ENCODE measurements at places on chromosomes 3 and 15.

DNA sequence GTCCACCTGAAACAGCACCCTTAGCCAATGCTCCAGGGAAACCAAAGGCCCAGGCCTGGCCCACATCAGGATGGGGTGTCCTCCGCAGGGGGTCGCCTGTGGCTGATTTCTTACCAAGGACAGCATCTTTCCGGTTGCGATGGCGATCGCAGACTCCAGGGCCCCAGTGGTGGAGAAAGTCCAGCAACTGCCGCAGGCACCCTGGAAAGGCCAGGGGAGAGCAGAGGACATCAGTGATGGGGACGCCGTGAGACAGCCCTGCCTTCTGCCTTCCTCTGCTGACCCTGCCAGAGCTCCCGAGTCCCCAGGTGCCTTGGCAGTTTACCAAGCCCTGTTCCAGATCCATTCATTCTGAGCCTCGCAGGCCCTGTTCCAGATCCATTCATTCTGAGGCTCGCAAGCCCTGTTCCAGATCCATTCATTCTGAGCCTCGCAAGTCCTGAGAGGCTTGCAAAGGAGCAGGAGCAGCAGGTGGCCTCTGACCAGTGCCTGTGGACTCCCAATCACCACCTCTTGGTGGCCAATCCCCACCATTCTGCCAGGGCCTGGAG lies 12.5 kb downstream of the CTSH start:
- no peak for DNase-seq

- DNase-seq: no peak
Measured at GRCh38 chr3:88364926-88365325, 215.2 kb downstream of the C3orf38 start.

DNA sequence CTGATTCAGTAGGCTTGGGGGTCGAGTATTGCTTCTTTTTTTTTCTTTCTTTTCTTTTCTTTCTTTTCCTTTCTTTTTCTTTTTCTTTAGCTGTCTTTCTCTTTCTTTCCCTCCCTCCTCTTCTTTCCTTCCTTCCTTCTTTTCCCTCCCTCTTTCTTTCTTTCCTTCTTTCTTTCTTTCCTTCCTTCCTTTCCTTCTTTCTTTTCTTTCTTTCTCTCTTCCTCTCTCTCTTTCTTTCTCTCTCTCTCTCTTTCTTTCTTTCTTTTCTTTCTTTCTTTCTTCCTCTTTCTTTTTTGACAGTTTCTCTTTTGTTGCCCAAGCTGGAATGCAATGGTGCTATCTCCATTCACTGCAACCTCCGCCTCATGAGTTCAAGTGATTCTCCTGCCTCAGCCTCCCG lies 36.0 kb downstream of the TM4SF4 start:
- DNase-seq: no peak

- DNase-seq: no peak
Measured at GRCh38 chr3:12960497-12960896, 112.7 kb downstream of the IQSEC1 start.

- no peak for DNase-seq
Measured at GRCh38 chr3:187264021-187264420, 27.5 kb downstream of the MASP1 start.

DNA sequence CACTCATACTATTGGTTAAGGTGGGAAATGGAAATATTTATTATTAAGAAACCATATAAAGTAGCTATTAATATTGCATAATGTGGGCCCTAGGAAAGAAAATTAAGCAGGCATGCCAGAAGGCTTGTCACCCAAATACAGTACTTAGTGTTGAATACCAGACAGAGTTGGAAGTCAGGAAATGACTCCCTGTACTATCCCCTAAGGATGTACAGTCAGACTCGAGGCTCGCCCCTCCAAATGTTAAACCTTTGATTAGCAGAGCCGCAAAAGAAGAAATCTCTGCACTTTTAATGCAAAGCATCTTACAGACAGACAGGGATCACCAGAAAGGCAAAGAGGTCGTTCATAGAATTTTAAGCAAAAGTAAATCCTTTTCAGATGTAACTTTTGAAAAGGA lies 11.3 kb upstream of the RBSN start:
- DNase-seq: no peak

- DNase-seq: no peak
Measured at GRCh38 chr3:175187586-175187985, 328.5 kb downstream of the NAALADL2 start.

GRCh38 chr3:186599142-186599784 lies 13.6 kb upstream of the AHSG start:
- DNase-seq: no peak

DNA sequence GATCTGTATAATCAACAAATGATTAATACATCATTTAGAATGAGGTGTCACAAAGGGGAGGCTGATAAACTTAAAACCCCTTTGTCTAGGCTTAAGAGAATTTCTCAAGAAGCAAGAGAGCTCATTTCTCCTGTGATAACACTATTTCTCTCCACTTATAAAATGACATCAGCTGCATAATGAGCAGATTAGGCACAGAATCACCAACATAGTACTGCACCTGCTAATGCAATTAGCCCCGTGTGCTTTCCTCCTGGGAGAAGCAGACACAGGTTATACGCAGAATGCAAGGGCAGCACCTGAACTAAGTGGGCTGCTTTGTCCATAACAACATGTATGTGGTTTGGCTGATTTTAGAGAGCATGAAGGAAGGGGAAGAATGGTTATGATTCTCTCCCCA lies 515.3 kb upstream of the CFAP20DC start:
- no peak for DNase-seq

DNA sequence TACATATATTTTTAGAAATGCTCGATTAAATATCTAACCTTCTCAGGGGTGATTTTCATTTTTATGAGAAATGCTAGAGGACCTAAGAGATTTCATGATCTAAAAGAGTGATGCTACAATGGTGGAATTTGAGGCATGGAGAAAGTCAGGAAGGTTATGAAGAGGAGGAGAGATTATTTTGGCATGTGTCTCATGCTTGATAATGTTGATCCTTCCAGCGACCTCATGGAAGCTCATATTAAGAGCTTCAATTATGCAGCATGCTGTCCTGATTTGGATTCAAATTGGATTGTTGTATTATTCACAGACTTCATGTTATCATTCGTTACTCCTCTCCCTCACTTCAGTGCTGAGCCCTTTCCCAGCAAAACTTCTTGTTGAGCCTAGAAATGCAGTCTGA lies 112.5 kb downstream of the RAP2B start:
- no peak for DNase-seq
